NCI-H1694 treated with DMSO at 0.1 percent for 48 hours (cell line): ENCODE measurements at places on chromosomes 2 and 18.

DNA sequence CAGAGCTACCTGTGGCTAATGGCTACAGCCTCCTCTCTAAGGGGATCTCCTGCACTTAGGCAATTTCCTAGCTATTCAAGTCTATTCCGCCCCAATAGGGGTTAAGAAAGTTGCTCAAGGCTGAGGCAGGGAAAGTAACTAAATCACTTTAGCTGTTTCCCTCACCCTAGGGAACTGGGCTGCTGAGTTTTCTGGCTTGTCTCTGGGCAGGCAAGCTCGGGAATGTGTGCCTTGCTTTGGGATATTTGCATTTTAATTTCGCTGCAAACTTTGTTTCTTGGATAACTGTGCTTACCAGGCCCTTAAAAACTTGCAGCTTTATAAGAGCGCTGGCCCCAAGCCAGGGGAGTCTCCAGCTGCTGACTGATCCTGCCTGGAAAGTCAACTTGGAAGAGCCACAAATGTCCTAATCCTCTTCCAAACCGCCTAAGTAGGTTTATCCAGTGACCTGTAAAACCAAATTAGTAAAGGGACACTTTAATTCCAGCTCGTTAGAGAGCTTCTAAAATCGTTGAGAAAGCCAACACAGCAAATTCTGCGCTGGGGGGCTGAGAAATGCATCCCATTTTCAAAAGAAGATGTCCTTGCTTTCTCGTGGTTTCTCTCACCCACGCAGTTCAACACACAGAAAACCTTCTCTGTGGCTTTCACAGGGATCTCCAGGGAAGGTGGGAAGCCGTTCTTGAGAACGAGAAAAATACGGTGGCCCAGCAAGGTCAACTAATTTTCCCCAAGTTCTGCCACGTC, 59.5 kb upstream of the SP3 start:
- DNase-seq, result peak; percentile 41

DNA sequence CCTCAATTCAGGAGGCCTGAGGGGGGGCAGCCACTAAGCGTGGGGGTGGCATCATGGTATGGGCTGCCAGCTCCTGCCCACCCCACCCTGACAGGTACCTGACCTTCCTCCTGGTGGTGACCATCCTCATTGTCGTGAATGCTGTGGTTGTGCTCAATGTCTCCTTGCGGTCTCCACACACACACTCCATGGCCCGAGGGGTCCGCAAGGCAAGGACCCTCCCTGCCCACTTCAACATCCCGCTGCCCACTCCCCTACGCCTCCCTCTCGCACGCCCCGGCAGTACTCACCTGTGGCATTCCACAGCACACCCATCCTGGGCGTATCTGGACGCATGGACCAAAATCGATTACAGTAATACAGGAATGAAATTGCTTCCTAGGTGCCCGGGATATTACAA, 4.0 kb downstream of the CHRNG start:
- DNase-seq, result no peak

DNA sequence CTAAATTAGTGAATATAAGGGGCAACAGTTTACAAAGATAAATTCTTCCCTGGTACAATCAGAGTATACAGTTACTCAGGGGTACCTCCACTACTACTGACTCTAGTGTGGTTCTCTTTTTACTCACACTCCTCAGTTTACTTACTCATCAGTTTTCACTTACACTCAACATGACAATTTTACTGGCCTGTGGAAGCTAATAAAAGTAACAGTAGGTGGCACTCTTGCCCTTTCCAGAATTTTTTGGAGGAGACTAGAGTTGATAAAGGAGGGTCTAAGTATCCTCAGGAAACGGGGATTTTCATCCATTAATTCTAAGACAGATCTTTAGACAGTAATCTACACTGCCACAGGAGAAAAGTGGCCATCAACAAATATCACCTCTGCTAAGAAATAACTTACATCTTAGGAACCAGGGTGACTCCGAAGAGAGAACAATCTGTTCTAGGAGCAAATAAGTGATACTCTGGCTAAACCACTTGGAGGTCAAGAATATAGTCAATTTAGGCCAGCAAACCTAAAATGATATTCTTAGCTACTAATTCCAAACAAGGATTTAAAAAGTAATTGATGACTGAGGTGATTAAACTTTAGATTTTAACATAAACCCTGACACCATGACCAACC, 61.3 kb downstream of the ATL2 start:
- peak; percentile 60 for DNase-seq

DNA sequence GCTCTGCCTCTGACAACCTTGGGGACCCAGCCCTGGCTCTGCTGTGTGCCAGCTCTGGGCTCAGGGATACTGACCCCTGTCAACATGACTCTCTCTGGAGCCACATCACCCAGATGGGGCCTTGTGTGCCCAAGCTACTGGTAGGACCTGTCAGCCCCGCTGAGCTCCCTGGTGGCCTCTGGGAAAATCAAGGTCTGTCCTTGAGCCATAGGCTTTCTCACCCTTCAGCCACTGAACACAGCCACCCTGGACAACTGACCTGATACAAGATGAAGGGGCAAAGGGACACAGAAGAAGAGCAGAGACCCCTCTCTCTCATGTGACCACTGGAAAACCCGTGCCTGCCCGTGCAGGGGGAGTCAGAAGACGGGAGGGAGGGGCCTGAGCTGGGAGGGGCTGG, 7.8 kb downstream of the CCDC74A start:
- no peak for DNase-seq

DNA sequence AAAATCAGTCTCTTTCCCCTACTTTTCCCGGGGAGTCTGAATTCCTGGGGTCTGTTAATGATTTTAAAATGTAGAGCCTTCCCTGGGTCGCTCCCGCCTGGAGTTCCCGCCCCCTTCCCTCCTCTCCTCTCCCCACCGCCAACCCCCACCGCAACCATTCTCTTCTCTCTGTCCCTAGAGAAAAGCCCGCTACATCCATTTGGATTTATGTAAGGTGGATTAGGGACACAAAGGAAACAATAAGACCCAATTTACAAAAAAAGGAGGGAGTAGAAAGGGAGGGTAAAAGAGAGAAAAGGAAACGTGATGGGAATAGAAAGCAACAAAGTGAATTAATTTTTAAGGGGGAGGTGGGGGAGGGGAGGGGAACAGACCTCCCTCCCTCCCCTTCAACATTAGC, 2.2 kb downstream of the EPHA4 start:
- peak; percentile 23 for DNase-seq

- no peak for DNase-seq
Measured at GRCh38 chr2:130818809-130819208, 17.9 kb upstream of the ARHGEF4 start.

DNA sequence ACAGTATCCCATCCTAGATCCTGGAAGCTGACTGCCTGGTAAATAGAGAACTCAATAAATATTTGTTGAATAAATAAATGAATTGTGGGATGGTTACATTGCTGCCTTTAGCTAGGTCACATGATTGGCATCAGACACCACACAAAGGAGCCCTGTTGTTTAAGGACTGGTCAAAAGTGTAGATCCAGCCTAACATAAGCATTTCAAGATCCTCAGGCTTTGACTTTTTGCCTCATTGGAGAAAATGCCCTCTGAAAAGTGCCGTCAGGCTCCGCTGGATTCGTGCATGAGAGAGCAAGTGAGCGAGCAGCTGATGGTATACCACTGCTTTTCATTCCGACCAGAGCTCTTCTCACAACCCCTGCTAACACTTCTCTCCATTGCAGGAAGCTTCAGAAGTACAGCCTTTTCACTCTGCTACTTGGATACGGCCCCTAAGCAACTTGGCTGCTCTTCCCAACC, 1.3 kb upstream of the ZNF24 start:
- no peak for DNase-seq

GRCh38 chr2:88059979-88060906, 4.7 kb upstream of the KRCC1 start:
- peak; percentile 47 for DNase-seq

GRCh38 chr18:13381331-13381730, 162.8 kb downstream of the LDLRAD4 start:
- DNase-seq, result no peak

- DNase-seq, result no peak
Measured at GRCh38 chr2:30807249-30807648, at the start of gene CAPN13. CAPN13 (minus strand) TSS chr2:30807446; CDS start chr2:30787325, 20,121 bp downstream.

- DNase-seq, result no peak
Measured at GRCh38 chr2:229815858-229816257, 101.5 kb upstream of the DNER start.
